ENCODE measurements at places on chromosomes 6 and 20.

- no peak for DNase-seq
These were observed 33.4 kb upstream of the CCR6 start for GRCh38 chr6:167089243-167090142.

DNA sequence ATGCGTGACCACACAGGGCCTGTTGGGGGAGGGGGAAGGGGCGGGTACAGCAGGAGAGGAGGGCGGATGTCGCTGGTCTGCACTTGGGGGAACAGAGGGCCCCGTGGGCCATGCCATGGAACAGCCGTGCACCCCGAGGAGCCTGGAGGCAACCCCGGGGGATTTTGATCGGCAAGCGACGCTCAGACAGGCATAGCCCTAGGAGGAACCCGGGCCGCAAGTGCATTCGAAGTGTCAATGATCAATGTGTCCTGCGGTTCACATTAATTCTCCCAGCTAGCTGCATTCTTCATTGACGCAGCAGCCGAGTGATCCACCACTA lies 772.8 kb upstream of the DEFB115 start:
- DNase-seq, result no peak

- no peak for DNase-seq
These were observed 29.1 kb downstream of the TRAM2 start for GRCh38 chr6:52547647-52548352.

DNA sequence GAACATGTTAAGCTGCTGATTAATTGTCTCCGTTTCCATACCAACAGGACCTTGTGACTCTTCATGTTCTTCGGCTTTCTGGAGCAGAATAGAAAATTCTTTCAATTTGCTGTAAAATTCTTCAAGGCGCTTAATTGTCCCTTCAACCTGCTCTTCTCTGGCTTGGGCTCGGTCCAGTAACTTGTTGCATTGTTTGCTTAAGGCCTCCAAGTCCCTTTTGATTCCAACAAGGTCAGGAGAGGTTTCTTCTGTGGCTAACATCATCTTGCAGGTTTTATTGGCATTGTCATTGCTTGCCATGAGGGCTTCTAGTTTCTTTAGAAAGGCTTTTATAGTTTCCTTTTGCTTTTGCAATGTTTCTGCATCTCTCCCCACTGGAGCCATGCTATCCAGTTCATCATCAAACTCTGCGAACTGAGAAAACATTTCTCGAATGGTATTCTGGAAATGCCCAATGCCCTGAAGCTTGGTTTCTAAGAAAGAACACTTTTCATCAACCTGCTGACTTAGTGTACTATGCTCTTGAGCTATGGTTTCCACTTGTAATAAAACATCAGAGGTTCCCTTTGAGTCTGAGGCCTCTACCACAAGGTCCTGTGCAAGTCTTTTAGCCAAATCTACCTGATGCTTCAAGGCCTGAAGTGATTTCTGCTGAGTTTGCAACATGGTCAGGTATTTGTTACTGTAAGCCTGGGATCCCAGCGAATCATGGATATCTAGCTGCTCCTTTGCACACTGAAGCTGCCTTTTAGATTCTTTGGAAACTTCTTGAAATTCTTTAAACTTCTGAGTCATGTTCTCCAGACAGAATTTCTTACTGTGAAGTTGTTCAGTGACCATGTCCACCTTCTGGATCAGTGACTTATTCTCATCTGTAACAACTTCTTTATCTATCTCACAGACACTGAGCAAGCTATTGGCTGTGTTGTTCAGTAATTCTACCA lies 90.2 kb downstream of the DST start:
- no peak for DNase-seq

GRCh38 chr20:35311409-35311808 lies 19.2 kb upstream of the FAM83C start:
- no peak for DNase-seq

DNA sequence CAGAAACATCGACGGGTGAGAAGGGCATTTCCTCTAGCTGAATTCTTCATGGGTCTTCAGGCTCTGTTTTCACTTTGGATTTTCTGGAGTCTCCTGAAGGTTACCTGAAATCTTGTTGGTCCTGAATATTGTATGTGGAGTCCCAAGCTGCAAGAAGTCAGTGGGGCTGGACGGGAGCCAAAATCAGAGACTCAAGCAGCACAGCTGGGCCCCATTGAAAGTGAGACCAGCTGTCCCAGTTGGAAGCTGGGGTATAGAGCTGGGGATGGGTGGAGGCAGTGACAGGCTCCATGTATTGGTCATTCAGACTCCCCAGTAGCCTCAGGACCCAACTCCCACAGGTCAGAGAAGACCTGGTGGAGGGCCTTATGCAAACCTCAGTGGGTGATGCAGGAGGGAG lies 111.3 kb upstream of the MLN start:
- no peak for DNase-seq

DNA sequence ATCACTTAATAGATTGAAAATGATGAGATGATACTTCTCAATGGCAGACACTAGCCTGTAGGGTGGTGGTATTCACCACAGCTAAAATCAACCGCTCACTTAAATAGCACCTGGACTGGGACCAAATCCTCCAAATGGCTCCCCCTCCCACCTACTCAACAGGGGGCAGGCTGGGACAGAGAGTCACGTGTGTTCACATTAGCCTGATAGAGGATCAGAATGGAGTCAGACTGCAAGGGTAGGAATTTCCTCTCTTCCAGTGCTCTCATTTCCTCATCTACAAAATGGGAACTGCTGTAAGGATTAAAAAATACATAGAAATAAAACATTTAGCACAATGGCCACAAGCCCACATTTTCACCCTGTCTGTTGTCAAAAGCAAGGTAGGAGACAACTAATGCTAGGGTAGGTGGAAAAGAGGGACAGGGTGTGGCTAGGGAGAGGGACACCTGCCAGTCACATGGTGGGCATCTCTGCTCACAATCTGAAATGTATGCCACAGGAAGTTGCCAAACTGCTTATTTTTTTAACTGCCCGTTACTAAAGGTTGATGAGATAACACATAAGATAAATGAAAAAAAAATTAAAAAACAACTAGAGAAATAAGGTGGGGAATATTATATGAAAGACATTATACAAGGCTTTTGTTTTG lies 55.3 kb downstream of the BACH2 start:
- DNase-seq, result no peak

DNA sequence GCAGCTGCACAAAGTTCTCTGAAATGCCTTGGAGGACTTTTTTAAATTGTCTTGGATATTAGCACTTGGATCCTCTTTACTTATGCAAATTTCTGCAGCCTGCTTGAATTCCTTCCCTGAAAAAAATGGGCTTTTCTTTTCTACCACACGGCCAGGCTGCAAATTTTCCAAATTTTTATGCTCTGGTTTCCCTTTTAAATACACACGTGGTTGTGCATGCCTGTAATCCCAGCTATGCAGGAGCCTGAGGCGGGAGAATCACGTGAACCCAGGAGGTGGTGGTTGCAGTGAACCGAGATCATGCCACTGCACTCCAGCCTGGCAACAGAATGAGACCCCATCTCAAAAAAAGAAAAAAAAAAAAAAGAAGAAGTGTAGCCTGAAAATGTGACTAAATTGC lies 76.1 kb upstream of the PRND start:
- no peak for DNase-seq

GRCh38 chr6:55925292-55925691 lies 49.9 kb upstream of the BMP5 start:
- no peak for DNase-seq

DNA sequence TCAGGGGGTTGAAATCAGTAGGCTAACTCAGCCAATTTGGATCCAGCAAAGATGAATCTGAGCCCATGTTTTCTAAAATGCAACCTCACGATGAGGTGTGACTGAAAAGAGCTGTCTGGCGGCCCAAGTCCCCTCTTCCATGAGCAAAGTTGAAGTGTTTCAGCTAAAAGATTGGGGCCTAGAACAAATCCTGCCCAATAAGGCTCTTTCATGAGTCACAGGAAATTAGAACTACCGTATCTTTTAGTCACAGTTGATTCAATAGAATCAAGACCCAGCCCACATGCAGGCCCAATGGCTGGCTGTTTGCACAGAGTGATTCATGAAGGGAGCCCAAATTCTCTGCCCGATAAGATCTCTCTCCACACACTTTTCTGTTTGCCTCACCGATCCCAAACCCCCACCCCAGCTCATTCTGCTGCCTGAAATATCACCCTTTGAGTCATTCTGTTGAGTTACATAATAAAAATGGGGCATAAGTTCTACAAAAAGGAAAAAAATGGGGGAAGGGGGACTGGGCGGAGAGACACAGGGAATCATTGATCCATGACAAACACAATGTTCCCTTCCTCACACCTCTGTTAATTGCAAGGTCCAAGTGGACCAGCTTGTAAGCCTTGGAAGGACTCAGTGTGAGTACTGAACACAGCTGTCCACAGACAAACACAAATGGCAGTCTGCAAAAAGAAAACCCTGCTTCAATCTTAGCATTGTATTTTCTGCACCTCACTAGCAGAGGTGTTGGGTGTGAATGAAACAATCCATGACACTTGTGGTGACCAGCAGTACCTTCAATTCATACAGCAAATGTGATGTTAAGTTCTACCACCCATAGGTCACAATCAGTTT lies 13.8 kb downstream of the FOXQ1 start:
- DNase-seq, result no peak
